Activated CD4-positive, CD25-positive, alpha-beta regulatory T cell treated with anti-CD3 and anti-CD28 coated beads, Interleukin-2, amount 50 U/mL, for 16 hours (primary cell): ENCODE measurements at places on chromosomes 11 and 22.

- no peak for DNase-seq
Observed at GRCh38 chr11:32729976-32730375, 64.5 kb downstream of the CCDC73 start.

GRCh38 chr11:17646451-17647145 is 72.8 kb upstream of the MYOD1 start:
- DNase-seq: no peak

GRCh38 chr11:68660066-68660810 is 24.1 kb upstream of the GAL start:
- no peak for DNase-seq

GRCh38 chr11:133978794-133979193 is 22.0 kb upstream of the IGSF9B start:
- no peak for DNase-seq

DNA sequence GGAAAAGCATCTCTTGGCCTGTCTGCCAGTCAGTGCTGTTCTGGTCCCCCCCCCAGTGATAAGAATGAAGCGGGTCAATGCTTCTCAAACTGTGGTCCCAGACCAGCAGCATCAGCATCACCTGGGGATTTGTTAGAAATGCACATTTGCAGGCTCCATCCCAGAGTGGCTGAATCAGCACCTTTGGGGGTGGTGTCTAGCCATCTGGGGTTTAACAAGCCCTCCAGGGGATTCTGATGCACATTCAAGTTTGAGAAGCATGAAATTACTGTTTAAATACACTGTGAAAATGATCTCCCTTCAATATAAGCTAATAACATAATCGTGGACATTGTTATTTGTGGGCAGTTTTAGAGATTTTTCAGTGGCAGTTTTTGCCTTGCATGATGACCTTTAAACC is 133.5 kb downstream of the MYO18B start:
- no peak for DNase-seq

GRCh38 chr22:18947905-18948304 is 11.8 kb upstream of the PRODH start:
- DNase-seq: no peak

DNA sequence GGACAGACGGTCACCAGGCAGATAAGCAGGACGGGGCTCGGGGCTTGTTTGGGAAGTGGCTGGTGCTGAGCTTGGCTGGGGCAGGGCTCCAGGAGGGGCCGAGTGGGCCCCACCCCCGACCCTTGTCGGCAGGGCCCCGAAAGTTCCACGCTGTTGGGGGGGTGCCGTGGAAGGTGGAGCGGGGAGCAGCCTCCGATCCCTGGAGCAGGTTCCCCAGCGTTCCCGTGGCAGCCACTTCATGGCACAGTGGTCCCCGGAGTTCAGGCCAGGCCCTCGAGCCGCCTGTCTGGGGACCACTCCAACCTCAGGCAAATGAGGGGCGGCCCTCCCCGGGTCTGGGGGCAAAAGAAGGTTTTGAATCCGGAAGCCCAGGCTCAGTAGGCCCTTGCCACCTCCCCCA is 46.7 kb upstream of the PPARA start:
- DNase-seq: no peak

DNA sequence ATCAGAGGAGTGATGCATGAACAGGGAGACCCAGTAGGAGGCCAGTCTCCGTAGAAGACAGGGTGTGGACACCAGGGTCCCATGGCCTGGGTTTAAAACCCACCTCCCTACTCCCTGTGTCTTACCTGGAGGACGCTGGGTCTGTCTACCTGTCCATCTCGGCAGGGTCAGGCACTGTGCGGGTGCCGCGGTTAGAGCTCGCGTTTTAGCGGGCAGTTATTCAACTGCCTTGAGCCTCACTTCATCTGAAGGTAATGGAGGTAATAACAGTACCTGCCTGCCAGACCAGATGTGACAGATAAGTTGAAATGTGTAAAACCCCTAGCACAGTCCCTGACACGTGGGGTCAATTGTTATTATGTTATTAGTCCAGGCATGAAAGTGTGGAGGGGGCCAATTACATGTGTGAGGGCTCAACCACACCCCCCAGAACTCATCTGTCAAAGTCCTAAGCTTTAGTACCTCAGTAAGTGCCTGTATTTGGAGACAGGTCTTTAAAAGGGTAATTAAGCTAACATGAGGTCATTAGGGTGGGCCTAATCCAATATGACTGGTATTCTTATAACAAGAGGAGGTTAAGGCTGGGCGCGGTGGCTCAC is 8.1 kb upstream of the UPK3A start:
- no peak for DNase-seq

DNA sequence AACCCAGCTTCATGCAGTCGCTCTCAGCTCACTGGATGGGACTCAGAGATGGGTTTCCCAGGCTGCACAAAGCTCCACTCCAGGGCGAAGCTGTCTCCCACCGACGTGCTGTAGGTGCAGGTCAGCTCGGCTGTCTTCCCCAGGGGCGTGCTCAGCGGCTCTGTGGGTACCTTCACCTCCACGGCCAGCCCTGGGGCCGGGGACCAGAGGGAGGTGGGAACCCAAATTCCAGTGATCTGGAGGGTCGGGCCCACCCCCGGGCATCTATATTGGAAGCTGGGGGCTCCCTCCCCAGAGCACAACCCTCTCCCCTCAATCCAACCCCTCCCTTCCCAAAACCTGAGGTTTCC is 689 bp downstream of the VSIG2 start:
- DNase-seq: no peak

DNA sequence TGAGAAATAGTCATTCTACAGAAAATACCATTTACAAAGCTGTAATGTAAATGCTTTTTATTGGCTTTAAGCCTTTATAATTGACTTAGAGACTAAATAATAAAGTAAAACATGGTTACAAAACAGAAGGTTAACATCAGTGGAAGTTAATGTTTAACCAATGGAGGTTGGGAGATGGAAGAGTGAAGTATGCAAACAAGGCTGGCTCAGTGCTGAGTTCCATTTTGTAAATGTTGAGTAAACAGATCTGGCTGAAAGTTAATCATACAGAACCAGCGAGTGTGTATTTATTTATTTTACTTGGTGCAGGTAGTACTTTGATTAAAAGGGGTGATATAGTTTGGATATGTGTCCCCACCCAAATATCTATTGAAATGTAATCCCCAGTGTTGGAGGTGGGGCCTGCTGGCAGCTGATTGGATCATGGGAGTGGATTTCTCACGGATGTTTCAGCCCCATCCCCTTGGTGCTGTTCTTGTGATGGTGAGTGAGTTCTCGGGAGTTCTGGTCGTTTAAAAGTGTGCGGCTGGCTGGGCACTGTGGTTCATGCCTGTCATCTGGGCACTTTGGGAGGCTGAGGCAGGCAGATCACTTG is 827.4 kb downstream of the OPCML start:
- DNase-seq: no peak

GRCh38 chr11:100141201-100141600 is 545.9 kb upstream of the ARHGAP42 start:
- no peak for DNase-seq

GRCh38 chr22:42769574-42770447 is 49.1 kb upstream of the A4GALT start:
- no peak for DNase-seq

- no peak for DNase-seq
Observed at GRCh38 chr22:20312396-20313191, 7.3 kb downstream of the DGCR6L start.

DNA sequence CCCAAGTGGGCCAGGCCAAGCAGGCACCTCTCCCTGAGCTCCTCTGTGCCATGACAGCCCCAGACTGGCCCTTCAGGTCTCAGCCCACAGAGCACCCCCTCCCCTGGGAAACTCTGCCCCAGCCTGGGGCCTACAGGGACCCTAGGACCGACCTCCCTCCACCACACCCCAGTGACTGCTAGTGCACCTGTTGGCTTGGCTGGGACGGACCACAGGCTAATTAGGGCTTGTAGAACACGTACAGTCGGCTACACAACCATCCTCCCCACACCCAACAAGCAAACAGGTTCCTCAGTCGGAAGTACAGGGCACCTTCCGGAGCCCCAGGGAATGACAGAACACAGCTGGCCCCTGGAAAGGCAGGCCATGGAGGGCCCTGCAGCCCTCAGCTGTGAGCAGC is 4.3 kb downstream of the SBF1 start:
- no peak for DNase-seq

DNA sequence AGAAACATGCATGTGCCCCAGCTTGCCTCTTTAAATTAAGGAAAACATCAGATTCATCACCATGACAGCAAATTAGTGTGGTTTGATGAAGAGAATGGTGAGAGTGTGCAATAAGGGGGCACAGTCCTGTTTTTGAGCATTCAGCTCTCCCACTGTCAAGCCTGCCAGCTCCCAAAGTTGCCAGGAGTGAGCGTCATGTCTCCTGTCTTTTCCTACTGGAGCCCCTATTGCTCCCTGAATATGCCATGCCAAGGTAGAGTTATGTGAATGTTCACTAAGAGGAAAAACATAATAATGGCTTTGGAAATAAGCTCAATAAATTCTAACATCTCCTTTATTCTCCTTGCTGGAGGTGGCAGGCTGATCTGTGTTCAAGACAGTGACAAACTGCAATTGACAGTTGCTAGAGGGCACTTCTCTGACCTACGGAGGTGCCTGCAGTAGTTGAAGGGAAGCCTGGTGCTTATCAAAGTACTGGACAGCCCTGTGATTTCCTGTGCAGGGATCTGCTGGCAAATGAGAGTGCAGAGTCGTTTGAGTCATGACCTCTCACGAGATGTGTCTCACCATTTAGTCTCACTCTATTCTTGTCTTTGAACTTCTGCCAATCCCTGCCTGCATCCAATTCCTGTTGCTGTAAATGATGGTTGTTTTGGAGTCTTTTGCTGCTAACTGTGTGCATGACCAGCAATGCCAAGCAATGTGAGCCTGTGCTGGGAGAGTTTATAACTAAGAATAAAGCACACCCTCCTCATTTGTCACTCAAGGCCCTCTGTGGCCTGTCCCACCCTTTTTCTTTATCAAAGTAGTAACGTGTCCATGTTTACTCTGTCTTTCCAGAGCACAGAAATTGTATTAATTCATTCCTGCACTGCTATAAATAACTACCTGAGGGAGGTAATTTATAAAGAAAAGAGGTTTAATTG is 34.8 kb downstream of the MRGPRX2 start:
- DNase-seq: no peak

GRCh38 chr22:41578818-41579217 is 10.8 kb downstream of the PMM1 start:
- DNase-seq: no peak

GRCh38 chr22:38611559-38611958 is 41.6 kb upstream of the DMC1 start:
- DNase-seq: no peak

DNA sequence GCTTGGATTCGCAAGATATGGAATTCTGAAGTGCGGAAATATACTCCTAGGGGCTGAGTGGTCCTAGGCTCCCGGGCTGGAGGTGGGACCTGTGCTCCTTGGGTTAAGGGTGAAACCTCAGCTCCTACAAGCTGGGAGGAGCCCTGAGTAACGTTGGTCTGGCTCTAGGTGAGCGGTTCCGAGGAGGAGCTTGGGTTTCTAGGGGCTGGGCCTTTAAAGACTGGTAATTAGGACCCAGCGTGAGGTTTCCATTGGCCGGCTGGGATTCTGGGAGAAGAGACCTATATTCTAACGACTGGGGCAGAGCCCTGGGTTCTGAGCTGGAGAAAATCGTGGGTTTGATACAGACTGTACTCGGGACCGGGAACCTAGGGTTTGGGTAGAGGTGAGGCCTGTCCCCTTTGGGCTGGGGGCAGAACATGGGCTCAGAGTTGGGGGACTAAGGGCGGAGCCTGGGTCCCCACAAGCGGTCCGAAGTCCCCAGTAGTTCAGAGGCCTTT is 882 bp upstream of the MAP4K2 start:
- no peak for DNase-seq

DNA sequence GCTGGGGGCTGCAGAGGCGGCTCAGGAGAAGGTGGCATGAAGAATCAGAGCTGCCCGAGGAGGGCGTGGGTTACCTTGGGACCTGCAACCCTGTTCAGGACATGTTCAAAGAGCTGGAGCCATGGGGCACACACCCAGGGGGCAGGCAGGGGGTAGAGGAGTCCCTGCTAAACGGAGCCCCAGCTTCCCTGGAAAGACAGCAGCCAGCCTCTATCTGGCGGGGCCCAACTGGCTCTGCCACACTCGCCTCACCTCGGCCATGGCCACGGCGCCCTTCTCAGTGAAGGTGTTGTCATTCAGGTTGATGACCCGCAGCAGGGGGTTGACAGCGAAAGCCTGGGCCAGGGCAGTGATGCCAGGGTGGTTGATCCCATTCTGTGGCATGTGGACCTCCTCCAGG is 17.0 kb upstream of the CHADL start:
- DNase-seq: no peak

DNA sequence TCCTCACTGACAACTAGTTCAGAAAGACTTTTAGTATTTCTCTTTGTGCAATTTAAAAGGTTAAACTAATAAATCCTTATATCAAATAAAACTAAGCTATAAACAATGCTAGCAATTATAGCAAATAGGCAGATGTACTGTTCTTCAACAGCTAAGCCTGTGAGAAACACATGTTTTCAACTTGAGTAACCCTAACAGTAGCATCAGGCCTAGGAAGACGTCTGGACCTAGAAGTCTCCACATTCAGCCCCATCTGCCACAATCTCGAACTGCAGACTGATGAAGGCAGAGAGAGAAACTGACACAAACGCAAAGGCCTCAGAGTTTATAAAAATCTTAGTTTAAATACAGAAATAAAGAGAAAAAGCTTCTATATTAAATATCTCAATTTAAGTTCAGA is 2.5 kb downstream of the ST13 start:
- DNase-seq: no peak

DNA sequence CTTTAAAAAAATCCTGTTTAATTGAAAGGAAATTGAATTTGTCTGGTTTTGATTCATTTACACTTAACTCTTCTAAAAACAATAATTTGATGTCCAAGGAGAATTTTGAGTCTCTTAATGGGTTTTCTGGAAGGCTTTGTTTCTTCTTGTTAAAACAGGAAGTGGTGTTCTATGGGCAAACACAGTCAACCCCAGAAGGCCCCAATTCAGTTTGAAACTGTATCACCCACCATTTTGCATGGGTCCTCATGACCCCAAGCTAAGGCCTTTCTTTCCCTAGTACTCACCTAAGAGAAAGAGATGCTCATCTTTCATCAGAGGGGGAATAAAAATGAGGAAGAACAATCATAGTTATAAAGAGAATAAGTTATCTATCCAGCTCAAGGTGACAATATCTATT is 10.6 kb downstream of the FLI1 start:
- DNase-seq: no peak
